ENCODE measurements at places on chromosomes 2 and 18. TPM values are rescaled to one million over a fixed set of nuclear protein-coding genes. Genes with fewer than 3 reads are reported as not detected.

PSMA8 gene
- total RNA-seq, result 0.37 TPM

- no peak for DNase-seq
Measured at GRCh38 chr2:207901829-207902228, 123.5 kb downstream of the PLEKHM3 start.

GRCh38 chr2:103435010-103435409 lies 673.2 kb downstream of the TMEM182 start:
- DNase-seq, result no peak

GRCh38 chr2:38966678-38967077 lies 77.0 kb downstream of the ARHGEF33 start:
- no peak for DNase-seq

DNA sequence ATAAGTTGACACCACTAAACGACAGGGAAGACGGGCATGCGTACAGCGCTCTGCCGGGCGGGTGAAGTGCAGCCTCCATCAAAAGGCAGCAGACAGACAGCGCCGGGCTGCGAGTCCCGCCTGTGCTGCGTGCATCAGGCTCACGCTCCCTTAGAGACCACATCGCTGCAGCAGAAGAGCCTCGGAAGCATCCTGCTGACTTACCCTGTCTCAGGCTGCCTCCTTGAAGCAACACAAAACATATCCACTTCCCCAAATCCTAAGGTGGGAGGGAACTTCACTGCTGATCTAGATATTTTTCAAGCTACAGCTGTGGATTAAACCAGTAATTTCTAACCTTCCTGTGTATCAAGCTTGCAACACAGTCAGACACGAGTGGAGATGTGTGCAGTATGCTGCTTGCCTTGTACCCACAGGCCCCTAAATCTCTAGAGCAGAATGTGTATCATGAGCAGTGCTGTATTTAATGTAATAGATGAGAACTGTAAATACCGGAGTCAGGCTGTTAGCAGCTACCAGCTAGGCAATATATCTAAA lies 6.4 kb downstream of the MYT1L start:
- DNase-seq, result no peak

DNA sequence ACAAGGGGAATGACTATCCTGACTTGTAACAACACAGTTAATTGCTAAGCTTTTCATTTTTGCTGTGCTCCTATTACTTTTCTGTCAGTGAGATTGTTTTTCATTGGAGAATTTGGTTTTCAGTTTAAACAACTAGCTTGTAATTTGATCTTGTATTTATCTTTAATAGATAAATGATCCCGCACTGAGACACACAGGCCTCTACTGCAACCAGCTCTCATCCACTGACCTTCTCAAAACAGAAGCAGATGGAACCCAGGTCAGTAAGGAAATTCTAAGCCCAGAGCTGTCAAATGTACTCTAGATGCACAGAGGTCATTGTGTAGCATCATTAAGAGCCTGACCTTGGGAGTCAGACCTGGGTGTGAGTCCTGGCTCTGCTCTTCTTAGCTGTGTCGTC lies 30.7 kb downstream of the PTRHD1 start:
- DNase-seq, result no peak
